A549 treated with dexamethasone at 1 μM for 4 hours (cell line): ENCODE measurements at places on chromosomes 3 and 15. TPM values are rescaled to one million over a fixed set of nuclear protein-coding genes. Genes with fewer than 3 reads are reported as not detected.

Gene EIF5A2
- total RNA-seq, result 8.8 to 16.4 TPM (median 14.1 TPM) in 5 replicates

Gene SEMA7A
- 0.98 to 1.3 TPM (median 1.1 TPM) in 5 replicates for total RNA-seq

Gene NR2E3
- 0.09 to 0.41 TPM (median 0.23 TPM) in 5 replicates for total RNA-seq

Gene GATA2
- 3.9 to 5.7 TPM (median 4.6 TPM) in 5 replicates for total RNA-seq

Gene CNTN3
- total RNA-seq, result not detected in 5 replicates

Gene AGBL1
- not detected in 5 replicates for total RNA-seq

Gene CDHR4
- total RNA-seq, result 0.15 to 0.26 TPM (median 0.24 TPM) in 5 replicates

Gene PAQR5
- total RNA-seq, result 64.6 to 109 TPM (median 96.1 TPM) in 5 replicates

Gene PCOLCE2
- 27.5 to 40.1 TPM (median 29.5 TPM) in 5 replicates for total RNA-seq

Gene WDR93
- 0.10 to 0.27 TPM (median 0.17 TPM) in 5 replicates for total RNA-seq

Gene AHSG
- 0.06 to 0.09 TPM (median 0.06 TPM) in 3 of 5 replicates, not detected in the others for total RNA-seq

Gene TMC3
- not detected in 5 replicates for total RNA-seq
